Activated naive CD8-positive, alpha-beta T cell treated with anti-CD3 and anti-CD28 coated beads for 36 hours (primary cell): ENCODE measurements at places on chromosomes 13 and 19. TPM values are rescaled to one million over a fixed set of nuclear protein-coding genes. Genes with fewer than 3 reads are reported as not detected.

- peaks cover 46% of the 10 kb centered on the region for H3K27me3 ChIP-seq
- no peak for DNase-seq
- H3K4me3 ChIP-seq: no peak overlapping the region
- no peaks in the 10 kb centered on the region for H3K36me3 ChIP-seq
- H3K27ac ChIP-seq: no peak overlapping the region
These were observed 186.2 kb downstream of the EFNB2 start for GRCh38 chr13:106349080-106349931.

- no peak for DNase-seq
- H3K4me3 ChIP-seq: no peak overlapping the region
- peaks cover 3% of the 10 kb centered on the region for H3K27me3 ChIP-seq
These were observed 54.7 kb upstream of the URAD start for GRCh38 chr13:28043224-28043623.

GRCh38 chr19:30360376-30361106 is 11.6 kb upstream of the ZNF536 start:
- no peak overlapping the region for H3K27ac ChIP-seq
- no peak overlapping the region for H3K4me3 ChIP-seq
- DNase-seq: no peak
- H3K36me3 ChIP-seq: no peaks in the 10 kb centered on the region
- H3K27me3 ChIP-seq: peaks cover 26% of the 10 kb centered on the region

ETHE1 gene
- 44.8 TPM for total RNA-seq

MUC16 gene
- total RNA-seq: not detected

KCTD12 gene
- 19.4 TPM for total RNA-seq
